A172 (cell line): ENCODE measurements at places on chromosomes 11 and 22. TPM values are rescaled to one million over a fixed set of nuclear protein-coding genes. Genes with fewer than 3 reads are reported as not detected.

H19 gene
- total RNA-seq = 0.69 and 2.7 TPM in 2 replicates

GAB4 gene
- total RNA-seq = not detected in 2 replicates

APOA4 gene
- total RNA-seq = not detected in 2 replicates

MRGPRX4 gene
- total RNA-seq = not detected in 2 replicates

RBMXL2 gene
- total RNA-seq = not detected in 2 replicates

NTM gene
- 1.4 and 2.9 TPM in 2 replicates for total RNA-seq

OR6T1 gene
- total RNA-seq = not detected in 2 replicates

PATE2 gene
- not detected in 2 replicates for total RNA-seq

HPS5 gene
- total RNA-seq = 60.3 and 66.2 TPM in 2 replicates

TOMM22 gene
- total RNA-seq = 58.0 and 67.7 TPM in 2 replicates

SLC22A12 gene
- total RNA-seq = not detected in 2 replicates

SYT7 gene
- 0.12 and 0.26 TPM in 2 replicates for total RNA-seq

GLYAT gene
- not detected in 2 replicates for total RNA-seq

DEFB131B gene
- total RNA-seq = not detected in 2 replicates

BLID gene
- total RNA-seq = 1.1 and 1.5 TPM in 2 replicates

ANO9 gene
- total RNA-seq = 0.19 TPM in 1 of 2 replicates, not detected in the other

PCF11 gene
- total RNA-seq = 33.3 and 35.3 TPM in 2 replicates

PKP3 gene
- total RNA-seq = 39.8 and 44.0 TPM in 2 replicates

C22orf23 gene
- total RNA-seq = 0.10 TPM in 1 of 2 replicates, not detected in the other

C1QTNF4 gene
- total RNA-seq = not detected in 2 replicates

GLB1L2 gene
- total RNA-seq = 4.7 and 6.0 TPM in 2 replicates
